ENCODE measurements at places on chromosomes 2 and 18.

DNA sequence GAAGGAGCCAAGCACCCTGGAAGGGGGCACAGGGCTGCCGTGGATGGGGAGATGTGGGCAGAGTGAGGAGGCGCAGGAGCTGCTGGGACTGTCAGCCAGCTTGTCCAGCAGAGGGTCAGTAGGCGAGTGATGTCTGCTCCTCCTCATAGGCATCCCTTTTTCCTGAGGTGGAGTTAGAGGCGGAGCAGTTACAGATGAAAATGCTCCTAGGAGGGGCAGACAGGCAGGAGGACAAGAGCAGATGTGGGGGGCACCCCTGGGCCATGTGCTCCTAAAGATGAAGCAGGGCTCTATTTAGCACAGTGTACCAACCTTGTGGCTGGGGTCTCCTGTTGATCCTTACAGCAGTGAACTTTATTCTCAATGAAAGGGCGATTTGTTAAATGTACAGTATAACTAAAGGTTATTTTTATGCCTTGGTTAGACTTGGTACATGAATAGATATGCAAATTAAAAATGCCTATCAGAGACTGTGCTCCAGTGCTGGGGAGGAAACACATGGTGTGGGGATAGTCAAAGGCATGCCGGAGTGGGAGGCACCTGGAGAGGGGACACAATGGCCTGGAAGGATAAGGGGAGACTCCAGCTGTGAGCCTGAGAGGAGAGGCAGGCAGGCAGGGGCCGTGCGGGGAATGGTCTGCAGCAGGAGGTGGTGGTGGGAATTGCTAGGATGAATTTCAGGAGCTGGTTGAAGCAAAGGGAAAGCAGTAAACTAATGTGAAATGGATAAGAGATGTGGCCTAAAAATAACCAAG lies 175.3 kb downstream of the CLIP4 start:
- no peak for DNase-seq

DNA sequence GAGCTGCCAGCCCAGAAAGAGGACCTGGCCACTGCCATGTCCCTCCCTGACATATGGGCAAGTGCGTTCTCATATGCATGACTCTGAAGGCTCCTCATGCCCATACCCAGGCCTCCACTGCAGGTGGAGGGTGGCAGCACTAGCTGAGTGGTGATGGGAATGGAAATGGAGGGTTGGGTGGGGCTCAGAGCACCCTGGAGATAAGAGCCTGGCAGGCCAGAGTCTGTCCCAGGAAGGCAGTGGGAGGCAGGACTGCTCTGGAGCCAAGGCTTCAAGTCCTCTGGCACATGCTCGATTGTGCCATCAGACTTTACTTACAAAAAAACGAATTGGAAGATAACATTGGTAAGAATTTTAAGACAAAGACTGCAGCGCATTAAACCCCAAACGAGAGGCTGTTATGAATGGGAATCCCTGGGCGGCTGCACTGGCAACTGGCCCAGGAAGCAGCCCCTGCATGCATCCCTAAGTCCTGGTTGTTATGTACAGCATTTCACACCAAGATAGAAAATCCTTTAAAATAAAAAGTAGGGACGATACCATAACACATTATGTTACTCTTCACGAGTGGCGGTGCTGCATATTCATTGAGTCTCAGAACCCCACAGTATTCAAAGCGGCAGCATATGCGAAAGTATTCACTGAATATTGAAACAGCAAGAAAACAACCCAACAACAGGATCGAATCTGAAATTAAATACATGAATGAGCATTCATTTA lies 81.7 kb upstream of the FAM98A start:
- DNase-seq, result no peak

GRCh38 chr18:74579496-74580065 lies 18.1 kb upstream of the ZNF407 start:
- peak; percentile 1 for DNase-seq

- no peak for DNase-seq
Measured at GRCh38 chr2:158478237-158478636, 21.5 kb downstream of the PKP4 start.
